ENCODE measurements at places on chromosomes 16 and 17.

DNA sequence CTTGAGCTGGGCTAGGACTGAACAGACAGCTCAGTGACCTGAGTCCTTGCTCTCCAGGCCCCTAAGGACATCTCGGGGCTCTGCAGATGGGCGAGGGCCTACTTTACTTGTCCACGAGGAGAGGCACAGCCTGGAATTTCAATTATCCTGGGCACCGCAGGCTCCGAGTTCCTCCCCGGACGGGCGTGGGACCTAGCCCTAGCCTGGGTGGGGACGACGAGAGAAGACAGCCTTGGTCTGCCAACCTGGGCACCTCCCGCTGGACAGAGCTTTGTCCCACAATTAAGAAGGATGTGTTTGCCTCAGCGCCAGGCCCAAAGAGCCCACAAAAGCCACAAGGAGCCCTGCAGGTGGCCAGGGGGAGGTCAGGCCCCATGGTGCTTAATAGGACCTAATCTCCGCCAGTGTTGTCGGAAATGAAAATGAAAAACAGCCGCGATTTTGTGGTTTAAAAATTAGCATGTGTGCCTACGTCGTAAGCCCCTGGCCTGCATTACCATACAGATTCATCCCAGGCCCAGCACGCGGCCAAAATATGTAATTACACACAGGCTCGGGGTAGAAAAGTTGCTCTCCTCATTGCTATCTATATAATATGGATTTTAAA, 51.4 kb upstream of the LHX1 start:
- no peak for DNase-seq

DNA sequence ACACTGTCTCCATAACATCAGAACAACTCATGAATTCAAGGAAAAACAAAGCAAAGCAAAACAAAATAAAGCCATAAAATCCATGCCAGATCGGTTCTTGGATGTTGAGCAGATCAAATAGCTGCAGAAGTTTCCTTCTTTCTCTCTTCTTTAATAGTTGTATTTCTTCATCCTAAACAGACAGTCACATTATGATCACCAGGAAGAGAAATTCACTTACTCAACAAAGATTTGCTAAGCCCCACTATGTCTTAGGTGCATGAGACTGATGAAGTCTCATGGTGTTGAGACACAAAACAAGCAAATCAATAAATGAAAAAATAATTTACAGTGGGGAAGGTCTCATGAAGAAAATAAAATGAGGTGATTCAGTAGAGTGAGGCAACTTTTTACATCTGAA, 72.8 kb downstream of the WIPI1 start:
- DNase-seq: no peak

DNA sequence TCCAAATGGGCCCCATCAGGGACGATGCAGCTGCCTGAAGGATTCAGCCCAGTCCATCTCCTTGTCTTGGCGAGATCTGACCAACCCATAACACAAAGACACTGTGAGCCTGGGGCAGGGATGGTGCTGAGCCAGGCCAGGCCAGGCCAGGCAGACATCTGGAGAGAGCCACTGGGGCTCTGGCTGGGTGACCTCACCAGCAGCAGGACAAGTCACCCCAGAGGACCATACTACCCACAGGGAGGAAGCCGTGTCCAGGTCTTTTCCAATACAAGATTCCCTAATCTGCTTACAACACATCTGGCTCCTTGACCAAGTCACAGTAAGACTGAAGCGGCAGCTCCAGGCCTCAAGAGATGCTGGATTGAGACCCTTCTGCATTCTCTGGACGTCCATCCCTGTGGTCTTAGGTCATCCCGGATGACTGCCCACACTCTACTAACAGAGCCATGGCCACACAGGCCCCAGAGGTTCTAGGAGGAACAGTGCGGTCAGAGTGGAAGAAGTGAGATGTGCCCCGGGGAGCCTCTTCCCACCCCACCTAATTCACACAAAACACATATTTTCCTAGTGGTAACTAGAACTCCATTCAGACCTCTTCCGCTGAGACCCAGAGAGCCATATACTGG, 81.8 kb upstream of the RCVRN start:
- no peak for DNase-seq

DNA sequence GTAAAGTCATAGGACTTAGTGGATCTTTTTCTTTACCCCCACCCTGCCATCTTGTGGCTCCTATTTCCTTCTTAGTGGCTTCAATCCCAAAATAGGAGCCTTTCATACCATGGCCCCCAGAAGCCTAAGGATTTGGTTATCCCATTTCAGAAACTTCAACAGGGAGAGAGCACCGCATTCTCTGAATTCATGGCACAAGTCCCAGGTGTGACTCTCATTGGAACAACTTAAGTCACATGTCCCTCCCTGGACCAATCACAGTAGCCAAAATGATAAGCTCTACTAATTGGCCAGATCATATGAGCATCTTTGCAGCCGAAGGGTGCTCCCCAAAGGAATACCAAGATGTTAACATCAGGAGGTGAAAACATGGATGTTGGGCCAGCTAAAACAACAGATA, 43.2 kb downstream of the AXIN2 start:
- no peak for DNase-seq

- DNase-seq: no peak
These were observed 7.1 kb upstream of the CYTH1 start for GRCh38 chr17:78789149-78789662.

- DNase-seq: no peak
These were observed 116.0 kb downstream of the MAP2K4 start for GRCh38 chr17:12136646-12137045.

GRCh38 chr16:86035906-86036305, 136.9 kb downstream of the IRF8 start:
- no peak for DNase-seq

GRCh38 chr16:53784291-53784690, 80.3 kb downstream of the FTO start:
- no peak for DNase-seq

GRCh38 chr16:88376835-88377726, 5.7 kb upstream of the ZNF469 start:
- no peak for DNase-seq

- no peak for DNase-seq
These were observed 140.9 kb downstream of the CCT6B start for GRCh38 chr17:34820248-34820801.

DNA sequence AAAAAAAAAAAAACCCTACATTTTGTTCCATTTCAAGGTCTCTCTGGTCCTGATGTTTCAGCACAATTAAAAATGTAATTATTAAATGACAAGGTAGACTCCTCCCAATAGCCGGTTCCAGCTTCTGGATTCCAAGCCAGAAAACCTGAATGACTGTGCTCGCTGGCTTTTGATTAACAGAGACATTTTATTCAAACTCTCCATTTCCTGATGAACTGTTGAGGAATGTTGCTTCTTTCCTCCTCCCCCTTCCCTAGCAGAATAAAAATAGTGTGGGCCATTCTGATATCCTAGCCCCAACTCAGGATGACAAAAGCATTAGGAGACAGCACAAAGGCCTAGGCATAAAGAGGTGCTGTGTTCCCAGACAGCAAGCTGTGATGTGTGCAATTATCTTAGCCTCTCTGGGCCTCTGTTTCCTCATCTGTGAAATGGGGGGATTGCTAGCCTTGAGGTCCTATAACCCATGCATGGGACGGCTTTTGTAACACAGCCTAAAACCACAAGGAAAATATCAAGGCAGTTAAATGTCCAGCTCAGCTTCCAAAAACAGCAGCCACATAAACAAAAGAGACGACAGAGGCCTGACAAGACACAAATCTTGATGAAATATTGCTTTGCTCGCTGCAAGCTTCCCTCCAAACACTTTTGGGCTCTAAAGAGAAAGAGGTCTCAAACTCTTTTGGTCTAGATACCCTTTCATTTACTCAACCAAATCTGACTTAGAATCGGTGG, 127.2 kb upstream of the RCVRN start:
- no peak for DNase-seq

GRCh38 chr16:49366669-49367068, 6.9 kb upstream of the C16orf78 start:
- no peak for DNase-seq

DNA sequence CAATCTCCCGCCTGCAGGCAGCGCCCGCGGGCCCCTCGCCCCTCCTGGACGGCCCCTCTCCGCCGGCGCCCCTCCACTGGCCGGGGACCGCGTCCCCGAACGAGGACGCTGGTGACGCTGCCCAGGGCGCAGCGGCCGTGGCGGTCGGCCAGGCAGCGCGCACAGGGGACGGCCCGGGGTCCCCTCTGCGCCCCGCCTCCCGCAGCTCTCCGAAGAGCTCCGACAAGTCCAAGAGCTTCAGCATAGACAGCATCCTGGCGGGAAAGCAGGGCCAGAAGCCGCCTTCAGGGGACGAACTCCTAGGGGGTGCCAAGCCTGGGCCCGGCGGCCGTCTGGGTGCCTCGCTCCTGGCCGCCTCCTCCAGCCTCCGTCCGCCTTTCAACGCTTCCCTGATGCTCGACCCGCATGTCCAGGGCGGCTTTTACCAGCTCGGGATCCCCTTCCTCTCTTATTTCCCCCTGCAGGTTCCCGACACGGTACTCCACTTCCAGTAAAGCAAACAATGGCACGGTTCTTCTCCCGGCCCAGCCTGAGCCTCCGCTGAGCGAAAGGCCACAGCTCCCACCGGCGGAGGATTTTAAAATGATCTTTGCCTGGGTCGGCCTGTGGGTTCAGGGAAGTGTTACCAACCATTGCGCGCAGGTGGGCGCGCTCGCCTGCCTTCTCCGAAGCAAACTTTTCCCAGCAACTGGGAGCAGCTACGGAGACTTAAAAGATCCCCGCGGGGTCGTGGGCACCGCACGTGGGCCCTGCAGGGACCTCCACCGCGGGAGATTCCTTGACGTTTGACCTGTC, 1.1 kb downstream of the FOXL1 start:
- no peak for DNase-seq

GRCh38 chr16:5042574-5043171, 8.9 kb upstream of the NAGPA start:
- DNase-seq: no peak

GRCh38 chr16:80303691-80304090, 237.1 kb upstream of the DYNLRB2 start:
- DNase-seq: no peak

GRCh38 chr17:31843070-31843745, 15.8 kb downstream of the COPRS start:
- DNase-seq: no peak

DNA sequence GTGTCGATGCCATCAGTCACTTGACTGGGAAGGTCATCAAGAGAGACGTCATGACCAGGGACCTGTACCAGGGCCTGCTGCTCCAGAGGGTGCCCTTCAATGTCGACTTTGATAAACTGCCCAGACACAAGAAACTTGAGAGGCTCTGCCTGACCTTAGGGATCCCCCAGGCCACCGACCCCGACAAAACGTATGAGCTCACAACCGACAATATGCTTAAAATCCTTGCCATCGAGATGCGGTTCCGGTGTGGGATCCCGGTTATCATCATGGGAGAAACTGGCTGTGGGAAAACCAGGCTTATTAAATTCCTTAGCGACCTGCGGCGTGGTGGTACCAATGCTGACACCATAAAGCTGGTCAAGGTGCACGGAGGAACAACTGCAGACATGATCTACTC, 69.6 kb upstream of the ENDOV start:
- DNase-seq: no peak

- DNase-seq: no peak
These were observed 206.4 kb downstream of the ENGASE start for GRCh38 chr17:79280866-79281572.

GRCh38 chr16:19138601-19139000, 24.8 kb downstream of the ITPRIPL2 start:
- no peak for DNase-seq

DNA sequence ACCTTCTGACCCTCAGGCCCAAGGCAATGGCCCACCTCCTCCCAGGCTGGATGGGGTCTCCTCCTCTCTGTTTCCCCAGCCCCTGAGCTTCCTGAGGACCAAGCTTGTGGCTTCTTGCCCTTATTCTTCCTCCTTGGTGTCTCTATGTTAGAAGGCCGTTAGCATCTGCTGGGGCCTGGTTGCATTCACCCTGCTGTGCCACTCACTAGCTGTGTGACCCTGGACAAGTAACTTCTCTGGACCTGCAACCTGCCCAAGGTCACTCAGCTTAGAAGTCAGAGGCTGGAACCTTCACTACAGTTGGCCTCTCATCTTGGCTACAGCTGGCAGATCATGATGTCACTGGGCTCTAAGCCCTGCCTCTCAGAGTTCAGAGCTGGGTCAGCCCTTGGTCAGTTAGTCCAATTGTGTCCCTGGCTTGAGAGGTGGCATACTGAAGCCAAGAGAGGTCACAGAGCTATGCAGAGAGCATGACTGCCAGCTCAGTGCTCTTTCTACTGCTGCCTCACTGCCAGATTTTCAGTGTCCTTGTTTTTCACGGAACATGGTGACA, 3.0 kb downstream of the MT2A start:
- no peak for DNase-seq

- DNase-seq: no peak
These were observed 34.7 kb upstream of the HNF1B start for GRCh38 chr17:37779554-37779953.

- DNase-seq: no peak
These were observed 8.7 kb downstream of the CAMTA2 start for GRCh38 chr17:4978726-4979125.

- no peak for DNase-seq
These were observed 26.2 kb downstream of the TEKT5 start for GRCh38 chr16:10668322-10669045.

DNA sequence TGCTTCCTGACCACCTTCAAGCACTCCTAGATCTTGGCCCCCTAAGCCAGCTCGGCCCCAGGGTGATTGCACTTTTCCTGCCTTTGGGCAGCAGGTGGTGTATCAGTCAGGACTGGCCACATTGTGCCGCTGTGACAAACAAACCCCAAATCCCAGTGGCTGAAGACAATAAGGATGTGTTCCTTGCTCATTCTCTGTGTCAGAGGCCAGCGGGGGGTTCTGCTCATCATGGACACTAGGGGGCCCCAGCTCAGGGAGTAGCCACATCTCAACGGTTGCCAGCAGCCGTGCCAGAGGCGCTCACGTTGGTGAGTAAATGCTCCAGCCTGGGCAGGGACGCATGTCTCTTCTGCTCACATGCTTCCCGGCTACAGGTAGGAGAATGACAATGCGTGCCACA, 60.4 kb downstream of the ZDHHC7 start:
- no peak for DNase-seq

GRCh38 chr16:17324451-17324850, 146.3 kb downstream of the XYLT1 start:
- DNase-seq: no peak

DNA sequence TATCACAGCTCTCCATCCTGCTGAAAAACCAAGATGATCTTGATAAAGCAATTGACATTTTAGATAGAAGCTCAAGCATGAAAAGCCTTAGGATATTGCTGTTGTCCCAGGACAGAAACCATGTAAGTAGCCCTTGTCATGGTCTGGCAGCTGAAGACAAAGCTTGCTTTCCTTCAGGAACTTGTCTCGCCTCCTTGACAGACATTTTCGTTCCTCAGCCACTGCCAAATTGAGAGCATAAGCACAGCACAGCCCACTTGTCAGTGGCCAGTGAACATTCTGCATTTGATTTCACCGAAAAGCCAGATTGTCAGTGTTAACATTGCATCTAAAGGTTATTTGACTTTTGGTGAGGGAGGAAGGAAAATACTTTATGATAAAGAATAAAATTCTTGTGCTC, 35.6 kb downstream of the MAP3K3 start:
- no peak for DNase-seq

Data from stimulated activated CD8-positive, alpha-beta memory T cell treated with anti-CD3 and anti-CD28 coated beads, Interleukin-4, amount 100 ng/mL, for 1 hour (primary cell).